Posterior cingulate gyrus (tissue), 11 donors: ENCODE measurements at places on chromosomes 5 and 9.

- no peak for DNase-seq
These were observed 1.5 kb downstream of the ARPC5L start for GRCh38 chr9:124863371-124863871.

DNA sequence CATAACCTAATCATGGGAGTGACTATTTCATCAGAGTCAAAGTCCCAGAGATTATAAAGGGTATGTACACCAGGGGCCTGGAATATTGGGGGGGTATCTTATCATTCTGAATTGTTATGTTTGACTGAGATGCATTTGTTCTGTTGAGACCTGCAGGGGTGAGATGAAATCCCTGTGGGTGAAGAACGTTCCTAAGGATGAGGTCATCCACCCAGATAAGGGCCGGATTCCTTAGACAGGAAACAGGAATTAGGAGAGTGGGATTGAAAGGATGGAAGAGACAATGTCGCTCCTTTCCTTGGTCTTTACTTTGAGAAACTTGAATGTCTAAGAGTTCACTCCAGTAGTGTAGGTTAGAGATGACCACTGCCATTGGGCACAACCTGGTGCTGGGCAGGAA is 54.7 kb downstream of the GAS1 start:
- DNase-seq, result no peak

DNA sequence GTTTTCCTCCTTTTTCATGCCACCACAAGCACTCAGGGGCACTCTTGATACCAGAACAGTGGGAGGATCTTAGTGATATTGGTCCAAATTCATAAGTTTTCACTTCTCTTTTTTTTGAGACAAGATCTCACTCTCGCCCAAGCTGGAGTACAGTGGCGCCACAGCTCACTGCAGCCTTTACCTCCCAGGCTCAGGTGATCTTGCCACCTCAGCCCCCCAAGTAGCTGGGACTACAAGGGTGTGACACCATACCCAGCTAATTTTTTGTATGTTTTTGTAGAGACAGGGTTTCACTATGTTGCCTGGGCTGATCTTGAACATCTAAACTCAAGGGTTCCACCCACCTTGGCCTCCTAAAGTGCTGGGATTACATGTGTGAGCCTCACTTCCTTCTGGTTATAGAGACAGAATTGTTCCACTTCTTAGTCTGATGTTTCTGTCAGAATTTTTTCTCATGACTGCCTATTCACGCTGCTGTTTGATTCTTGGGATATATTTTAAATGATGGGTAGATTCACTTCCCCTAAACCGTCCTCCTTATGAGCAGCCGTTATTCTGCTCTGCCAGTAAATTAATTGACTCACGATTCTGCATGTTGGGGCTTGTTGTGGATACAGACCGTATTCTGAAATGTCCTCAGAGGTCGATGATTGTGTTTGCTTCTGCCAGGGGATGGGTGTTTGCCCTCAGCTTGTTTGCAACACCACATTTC is 30.8 kb downstream of the MTAP start:
- DNase-seq, result no peak

DNA sequence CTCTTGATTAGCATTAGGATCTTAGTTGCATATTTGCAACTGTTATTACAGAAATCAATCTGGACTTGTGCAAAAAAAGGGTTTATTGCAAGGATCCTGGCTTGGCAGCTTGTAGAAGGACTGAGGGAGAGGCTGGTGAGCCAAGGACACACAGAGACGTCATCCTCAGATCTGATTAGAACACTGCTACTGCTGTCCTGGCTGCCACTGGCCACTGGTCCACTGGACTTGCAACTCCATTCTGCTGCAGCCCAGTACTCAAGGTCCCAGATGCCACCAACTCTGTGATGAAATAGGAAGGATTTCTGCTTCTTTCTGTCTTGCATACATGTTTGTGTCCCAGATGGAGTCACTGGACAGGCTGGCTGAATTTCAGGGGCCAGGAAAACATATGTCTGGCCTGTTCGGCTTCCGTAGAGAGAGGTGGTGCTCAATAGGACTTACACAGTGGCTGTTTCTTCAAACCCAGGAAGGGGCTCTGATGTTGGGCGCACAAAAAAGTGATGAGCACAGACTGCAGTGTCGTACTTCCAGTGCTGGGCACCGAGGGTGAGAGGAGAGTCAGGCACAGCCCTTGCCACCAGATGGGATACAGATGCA is 68.9 kb upstream of the SH3PXD2B start:
- DNase-seq, result no peak

GRCh38 chr9:33472171-33472880 is 1.4 kb downstream of the NOL6 start:
- peak; percentile 54 for DNase-seq

DNA sequence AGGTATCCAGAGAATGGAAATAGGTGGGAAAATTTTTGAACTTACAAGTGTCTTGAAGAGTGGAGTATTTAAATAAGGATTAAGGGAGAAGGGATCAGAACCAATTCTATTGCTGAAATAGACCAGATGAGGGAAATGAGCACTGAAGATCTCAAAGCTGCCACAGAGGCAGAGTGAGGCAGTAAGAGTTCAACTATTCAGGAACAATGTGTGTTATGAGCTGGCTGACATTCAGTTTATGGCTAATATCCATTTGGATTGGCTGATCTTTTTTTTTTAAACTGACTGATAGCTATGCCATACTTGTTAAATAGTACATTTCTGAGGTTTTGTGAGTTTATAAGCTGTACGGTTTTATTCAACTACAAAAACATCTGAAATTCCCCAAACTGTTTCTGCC is 95.3 kb upstream of the GNA14 start:
- no peak for DNase-seq

DNA sequence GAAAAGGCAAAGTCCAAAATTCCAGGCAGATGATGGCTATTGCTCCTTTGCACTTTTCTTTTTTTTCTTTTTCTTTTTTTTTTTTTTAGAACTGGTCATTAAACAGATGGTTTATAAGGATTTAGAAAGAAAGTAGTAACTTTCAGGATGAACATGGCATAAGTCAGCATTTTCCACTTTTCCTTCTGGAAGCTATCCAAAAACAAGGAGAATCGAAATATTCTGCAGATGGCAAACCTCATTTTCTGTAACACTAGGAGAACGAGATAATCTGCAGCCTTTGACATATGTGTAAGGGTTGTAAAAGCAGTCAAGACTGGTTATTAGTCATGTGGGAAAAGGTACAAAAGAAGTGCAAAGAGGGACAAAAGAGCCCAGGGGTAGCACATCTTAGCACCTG is 69.1 kb upstream of the PUM3 start:
- DNase-seq, result no peak

DNA sequence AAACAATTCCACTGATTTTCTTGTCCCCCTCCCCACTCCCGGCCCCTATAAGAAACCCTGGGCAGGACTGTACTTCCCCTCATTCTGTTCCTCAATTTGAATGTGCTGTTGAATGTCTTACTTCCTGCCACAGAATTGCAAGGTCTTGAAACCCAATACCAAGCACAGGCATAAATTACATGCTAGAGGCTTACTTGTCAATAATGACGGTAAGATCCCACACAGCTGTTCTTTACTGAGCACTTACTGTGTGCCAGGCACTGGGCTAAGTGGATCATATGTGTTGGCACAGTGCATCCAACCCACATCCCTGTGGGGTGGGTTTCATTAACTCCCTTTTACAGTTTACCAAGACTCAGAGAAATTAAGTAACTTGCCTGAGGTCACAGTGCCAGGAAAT is 63.4 kb downstream of the MVB12B start:
- DNase-seq, result no peak

DNA sequence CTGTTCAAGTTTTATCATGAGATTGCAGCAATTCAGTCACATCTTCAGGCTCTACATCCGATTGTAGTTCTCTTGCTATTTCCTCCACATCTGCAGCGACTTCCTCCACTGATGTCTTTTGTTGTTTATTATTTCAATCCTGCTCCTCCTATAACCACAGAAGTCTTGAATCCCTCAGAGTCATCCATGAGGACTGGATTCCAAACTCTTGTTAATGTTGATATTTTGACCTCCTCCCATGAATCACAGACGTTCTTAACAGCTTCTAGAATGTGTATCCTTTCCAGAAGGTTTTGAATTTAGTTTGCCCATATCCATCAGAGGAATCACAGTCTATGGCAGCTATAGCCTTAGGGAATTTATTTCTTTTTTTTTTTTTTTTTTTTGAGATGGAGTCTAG is 3.6 kb downstream of the FBXO38 start:
- DNase-seq, result no peak

- no peak for DNase-seq
These were observed 34.5 kb upstream of the TYRP1 start for GRCh38 chr9:12658531-12659209.

GRCh38 chr5:68447136-68447929 is 231.8 kb downstream of the PIK3R1 start:
- no peak for DNase-seq

DNA sequence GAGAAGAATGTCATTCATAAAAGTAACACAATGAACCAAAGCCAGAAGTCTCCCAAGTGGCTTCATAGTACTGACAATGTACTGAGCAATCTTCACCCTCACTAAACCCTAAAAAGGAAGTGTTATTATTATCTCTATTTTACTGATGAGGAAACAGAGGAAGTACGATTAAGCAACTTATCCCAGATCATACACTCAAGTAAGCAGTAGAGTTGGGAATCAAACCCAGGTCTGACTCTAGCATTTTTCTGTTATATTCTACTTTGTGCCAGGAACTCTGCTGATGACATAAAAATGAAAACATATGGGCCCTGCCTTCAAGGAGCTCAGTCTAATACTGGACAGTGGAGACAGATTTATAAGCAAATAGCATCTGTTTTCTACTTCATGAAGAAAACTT is 109.2 kb downstream of the RAPGEF6 start:
- no peak for DNase-seq

DNA sequence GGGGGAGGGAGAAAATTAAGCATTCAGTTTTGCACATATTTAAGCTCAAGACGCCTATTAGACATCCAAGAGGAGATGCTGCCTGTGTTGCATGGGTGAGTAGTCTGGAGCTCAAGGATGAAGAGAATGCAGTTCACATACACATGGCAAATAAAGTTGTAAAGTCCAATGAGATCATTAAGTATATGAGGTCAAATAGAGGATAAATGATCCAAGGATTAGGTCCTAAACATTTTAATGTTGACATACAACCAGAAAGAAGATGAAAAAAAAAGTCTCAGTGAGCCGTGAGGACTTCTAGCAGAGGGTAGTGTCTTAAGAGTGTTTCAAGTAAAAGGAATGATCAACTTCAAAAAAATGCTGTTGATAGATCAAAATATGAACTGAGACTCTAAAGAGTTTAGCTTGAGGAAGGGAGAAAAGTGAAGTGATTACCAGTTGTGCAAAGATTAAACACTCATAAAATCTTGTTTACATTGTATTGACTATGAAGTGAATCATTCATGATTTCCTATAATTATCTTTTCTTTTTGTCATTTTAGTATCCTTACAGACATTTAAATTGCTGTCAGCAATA is 251.8 kb downstream of the ZNF608 start:
- DNase-seq, result no peak

DNA sequence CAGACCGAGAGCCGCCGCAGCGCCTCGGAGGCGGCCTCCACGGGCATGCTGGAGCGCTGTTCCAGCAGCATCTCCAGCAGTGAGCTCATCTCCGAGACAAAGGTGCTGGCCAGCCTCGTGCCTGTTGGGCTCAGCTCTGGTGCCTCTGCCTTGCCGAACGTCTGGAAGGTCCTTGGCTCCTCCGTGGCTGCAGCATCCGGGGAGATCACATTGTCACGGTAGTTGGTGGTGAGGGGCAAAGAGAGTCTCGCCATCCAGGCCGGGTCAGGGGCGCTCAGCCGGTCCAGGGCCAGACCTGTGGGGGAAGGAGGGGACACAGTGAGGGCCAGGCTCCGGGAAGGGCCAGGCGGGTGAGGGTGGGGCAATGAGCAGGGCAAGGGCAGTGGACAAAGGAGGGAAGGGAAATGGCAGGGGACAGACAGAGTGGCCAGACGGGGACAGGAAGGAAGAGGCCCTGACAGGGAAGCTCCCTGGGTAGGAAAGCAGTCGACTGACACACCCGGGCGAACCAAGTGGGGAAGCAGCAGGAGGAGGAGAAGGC is 12.4 kb downstream of the PCDH12 start:
- DNase-seq, result no peak

DNA sequence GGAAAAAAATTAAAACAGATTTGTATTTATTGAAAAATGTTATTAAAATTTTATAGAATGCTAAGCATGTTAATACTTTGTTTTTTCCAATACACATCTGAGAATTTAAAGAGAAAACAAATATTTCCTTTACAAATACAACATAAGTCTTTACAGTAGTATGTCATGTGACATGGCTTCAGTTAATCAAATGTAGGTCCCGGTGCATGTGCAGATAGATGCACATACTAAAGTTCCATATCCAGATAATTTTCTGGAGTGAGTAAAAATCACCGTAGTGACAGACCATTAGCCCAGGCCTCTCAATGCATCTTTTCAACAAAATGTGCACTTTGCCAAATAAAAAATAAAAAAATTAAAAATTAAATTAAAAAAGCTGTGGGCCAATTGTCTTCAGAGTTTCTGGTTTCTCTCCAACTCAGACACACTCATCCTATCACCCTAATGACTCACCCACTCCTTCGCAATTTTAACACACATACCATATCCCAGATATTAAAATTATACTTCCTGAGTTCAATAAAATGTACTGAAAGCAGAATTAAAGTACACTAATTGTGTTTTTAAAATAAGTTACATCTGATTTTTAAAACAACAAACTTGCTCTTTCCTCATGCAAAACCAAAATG is 508.1 kb downstream of the NR2F1-AS1 start:
- DNase-seq, result no peak

- no peak for DNase-seq
These were observed 324.1 kb upstream of the KIF2A start for GRCh38 chr5:61981886-61982285.

- DNase-seq, result no peak
These were observed 118.0 kb upstream of the OR13F1 start for GRCh38 chr9:104386013-104386412.

DNA sequence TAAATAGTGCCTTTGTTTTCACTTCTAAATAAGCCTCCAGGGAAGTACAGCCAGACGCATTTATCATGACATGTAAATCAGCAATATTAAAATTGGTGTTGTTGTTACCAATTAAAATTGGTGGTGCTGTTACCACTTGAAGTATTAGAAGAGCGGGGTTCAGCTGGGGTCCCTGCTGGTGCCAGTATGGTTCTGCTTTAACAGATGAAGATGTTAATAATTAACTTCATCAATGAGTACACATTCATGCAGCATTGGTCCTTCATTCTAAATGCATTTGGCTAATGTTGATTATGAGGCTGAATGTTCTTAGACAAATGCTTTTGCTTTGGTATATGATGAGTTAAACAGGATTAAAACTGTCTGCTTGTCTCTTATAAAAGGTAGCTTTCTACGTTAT is 67.6 kb upstream of the TMC1 start:
- DNase-seq, result no peak

- DNase-seq, result no peak
These were observed 94.7 kb downstream of the YTHDC2 start for GRCh38 chr5:113608113-113608596.

GRCh38 chr5:146785065-146785464 is 93.5 kb downstream of the PPP2R2B start:
- no peak for DNase-seq
